ENCODE measurements at places on chromosomes 2 and 18.
A peak's percentile ranks its signal among the peaks of the same experiment; 100 is the strongest.

- no peak for DNase-seq
These were observed 38.4 kb downstream of the PPM1B start for GRCh38 chr2:44207102-44207501.

GRCh38 chr18:59308248-59308937 is 10.1 kb downstream of the CPLX4 start:
- peak; percentile 50 for DNase-seq

- no peak for DNase-seq
These were observed 220.8 kb downstream of the SH3RF3 start for GRCh38 chr2:109349503-109350465.

- peak; percentile 14 for DNase-seq
These were observed 5.4 kb downstream of the TGFBRAP1 start for GRCh38 chr2:105324101-105324500.

- no peak for DNase-seq
These were observed 2.2 kb upstream of the GAREM1 start for GRCh38 chr18:32472841-32473240.

GRCh38 chr2:16908656-16909055 is 243.0 kb upstream of the CYRIA start:
- peak; percentile 61 for DNase-seq

- DNase-seq = no peak
These were observed 58.4 kb downstream of the LRATD1 start for GRCh38 chr2:14690926-14691325.

GRCh38 chr2:101803945-101804696 is 106.6 kb downstream of the MAP4K4 start:
- no peak for DNase-seq

- DNase-seq = no peak
These were observed 260.4 kb upstream of the SIX3 start for GRCh38 chr2:44680983-44681531.

- no peak for DNase-seq
These were observed 308.2 kb upstream of the LRATD1 start for GRCh38 chr2:14324308-14324707.

GRCh38 chr2:44934983-44935728 is 6.3 kb upstream of the SIX3 start:
- no peak for DNase-seq

GRCh38 chr2:205878999-205879762 is 196.9 kb downstream of the NRP2 start:
- DNase-seq = no peak

GRCh38 chr2:10658914-10659257 is 30.9 kb downstream of the NOL10 start:
- DNase-seq = no peak

DNA sequence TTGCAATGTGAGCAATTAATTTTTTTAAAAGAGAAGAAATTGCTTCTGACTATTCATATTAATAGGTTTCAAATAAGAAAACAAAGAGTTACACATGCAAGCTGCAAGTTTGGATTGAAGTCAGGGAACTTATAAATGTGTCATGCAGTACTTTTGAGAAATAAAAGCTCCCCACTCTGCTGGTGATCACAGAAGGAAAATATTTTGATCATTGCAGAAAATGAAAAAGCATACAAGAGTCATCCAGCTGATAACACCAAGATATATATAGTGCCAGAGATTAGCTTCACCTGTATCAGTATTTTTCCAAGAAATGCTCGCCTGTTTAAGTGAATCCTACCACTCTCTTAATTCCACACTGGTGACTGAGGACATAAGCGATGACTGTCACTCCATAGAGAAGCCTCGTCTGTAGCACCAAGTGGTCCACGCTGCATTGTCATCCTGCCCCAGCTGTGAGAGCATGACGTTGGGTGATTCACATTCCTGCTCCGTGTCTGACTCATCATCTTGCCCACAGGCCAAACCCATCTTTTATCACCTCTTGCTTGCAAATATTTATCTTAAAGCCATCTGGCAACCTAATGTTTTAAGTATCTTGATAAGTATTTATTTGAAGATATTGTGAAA is 178.0 kb downstream of the ASXL3 start:
- peak; percentile 49 for DNase-seq

DNA sequence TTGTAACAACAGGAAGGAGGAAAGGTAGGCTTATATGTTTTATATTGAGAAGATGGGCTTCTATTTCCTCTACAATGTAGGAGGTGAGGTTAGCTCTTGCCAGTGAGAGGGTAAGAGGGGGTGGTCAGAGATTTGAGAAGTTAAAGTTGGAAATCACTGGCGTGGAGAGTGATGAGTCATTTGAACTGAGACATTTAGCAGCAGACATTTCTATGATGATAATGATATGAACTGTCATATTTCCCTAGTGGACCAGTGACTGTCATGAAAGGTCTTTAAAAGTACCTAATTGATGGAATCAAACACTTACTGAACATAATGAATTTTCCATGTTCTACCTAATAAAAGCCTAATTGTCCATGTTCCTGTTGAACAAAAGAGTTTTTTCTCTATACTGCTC is 126.1 kb downstream of the FAM161A start:
- no peak for DNase-seq

DNA sequence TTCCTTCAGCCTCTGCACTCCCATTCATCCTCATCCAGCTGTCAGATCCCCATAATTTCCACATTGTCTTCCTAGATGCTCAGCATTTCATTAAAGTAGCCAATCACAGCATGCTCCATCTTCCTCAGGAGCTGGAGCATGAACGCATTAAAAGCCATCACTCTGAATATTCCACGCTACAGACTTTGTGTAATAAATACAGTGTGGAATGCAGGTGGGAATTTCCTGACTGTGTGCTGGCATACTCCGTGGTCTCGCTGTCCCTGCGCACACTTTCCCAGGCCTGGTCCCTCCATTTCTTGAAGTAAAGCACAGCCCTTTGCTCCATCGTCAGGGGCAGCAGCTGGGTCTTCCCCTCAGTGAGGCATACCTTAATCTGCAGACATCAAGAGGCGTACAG is 123.7 kb upstream of the NCK2 start:
- DNase-seq = no peak

GRCh38 chr2:3628800-3629199 is 29.2 kb upstream of the ALLC start:
- DNase-seq = no peak

GRCh38 chr18:33576999-33577646 is 896 bp upstream of the ASXL3 start:
- DNase-seq = no peak

DNA sequence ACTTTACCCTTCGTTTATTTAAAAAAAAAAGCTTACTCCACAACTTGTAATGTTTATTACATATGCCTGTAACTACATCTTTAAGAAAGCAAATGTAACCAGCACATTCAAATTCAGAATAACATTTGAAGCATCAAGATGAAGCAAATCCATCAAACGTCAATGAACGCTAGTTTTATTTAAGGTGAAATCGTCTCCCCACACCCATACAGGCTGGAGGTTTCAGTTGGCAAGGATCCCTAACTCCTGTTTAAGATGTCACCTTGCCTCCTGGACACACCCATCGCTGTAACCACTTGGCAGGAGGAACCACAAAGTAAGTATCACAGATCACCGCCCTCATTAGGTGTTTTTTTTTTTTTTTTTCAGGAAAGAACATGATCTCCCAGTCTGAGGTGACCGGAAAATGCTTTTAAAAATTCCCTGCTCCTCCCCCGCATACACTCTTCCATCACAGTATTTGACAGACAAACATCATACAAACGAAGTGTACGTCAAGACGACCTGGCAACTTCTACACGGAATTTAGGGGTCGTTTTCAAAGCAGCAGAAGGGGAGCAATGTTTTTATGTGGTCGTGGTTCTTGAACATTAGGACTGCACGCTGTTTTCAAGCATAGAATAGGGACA is 19.7 kb upstream of the STPG4 start:
- DNase-seq = peak; percentile 57

DNA sequence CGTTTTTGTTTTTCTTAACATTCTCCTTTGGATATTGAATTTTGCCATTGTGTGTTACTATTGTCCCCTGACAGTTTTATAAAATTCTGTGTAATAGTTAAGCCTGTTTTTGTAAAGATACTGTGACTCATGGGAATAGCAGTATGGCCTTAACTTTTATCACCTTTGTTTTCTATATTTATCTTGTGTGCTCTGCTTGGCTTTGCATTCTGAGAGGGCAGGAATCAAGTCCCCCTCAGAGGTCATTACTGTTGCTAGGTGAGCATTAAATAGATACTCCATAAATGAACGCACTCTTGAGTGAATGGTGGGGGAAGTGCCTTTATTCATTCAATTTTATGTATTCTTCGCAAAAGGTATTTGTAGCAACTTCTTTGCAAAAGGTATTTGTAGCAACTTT is 160.0 kb downstream of the PHLPP1 start:
- no peak for DNase-seq

- DNase-seq = peak; percentile 41
These were observed at the start of gene SH3RF3 for GRCh38 chr2:109128616-109129355. Gene SH3RF3, plus strand, starts transcription at chr2:109129205.

DNA sequence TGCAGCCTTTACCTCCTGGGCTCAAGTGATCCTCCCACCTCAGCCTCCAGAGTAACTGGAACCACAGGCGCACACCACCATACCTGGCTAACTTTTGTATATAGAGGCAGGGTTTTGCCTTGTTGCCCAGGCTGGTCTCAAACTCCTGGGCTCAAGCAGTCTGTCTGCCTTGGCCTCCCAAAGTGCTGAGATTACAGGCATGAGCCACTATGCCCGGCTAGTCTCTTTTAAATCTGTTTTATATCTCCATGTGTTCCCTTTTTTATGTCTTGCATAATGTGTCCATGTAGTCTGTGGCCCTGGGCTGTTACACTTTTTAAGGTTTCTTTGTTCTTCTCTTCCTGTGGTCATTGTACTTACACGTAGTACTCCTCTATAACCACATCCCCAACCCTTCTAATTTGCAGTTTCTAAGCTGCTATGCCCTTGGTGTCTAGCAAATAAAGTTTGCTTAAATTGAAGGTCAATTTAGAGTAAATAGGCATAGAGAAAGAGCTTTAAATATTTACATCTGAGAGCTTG is 168.2 kb downstream of the MCFD2 start:
- DNase-seq = no peak

- DNase-seq = no peak
These were observed 57.6 kb upstream of the IGFBP5 start for GRCh38 chr2:216752855-216753505.

GRCh38 chr2:209687323-209687969 is 84.2 kb upstream of the UNC80 start:
- DNase-seq = no peak

DNA sequence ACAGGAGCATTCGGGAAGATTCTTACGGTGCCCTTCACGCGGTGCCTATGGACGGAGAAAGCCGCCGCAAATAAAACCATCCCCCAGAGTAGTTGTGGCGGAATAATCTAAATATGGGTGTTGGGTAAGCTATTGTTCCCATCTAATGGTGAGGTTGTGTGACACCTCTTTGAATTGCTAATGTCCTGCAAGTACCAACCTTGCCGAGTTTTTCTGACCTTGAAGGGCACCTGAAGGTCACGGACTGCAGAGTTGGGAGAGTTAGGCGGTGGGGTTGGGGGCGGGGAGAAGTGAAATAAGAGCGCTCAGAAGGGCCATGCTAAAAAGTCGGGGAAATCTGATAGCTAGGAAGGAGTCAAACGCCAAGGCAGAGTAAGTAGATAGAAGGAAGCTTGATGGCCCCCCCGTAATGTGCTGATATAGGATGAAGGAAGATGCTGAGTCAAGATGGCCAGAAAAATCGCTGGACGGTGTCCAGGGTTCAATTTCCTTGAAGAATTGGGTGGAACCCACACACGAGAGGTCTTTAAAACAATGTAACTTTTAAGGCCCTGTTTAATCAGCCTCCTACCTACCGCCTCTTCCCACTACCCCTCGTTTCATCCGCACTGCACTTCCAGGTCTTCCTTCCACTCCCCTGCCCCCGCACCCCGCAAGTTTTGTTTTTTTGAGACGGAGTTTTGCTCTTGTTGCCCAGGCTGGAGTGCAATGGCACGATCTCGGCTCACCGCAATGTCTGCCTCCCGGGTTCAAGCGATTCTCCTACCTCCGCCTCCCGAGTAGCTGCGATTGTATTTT is 600 bp downstream of the KATNAL2 start:
- DNase-seq = no peak

DNA sequence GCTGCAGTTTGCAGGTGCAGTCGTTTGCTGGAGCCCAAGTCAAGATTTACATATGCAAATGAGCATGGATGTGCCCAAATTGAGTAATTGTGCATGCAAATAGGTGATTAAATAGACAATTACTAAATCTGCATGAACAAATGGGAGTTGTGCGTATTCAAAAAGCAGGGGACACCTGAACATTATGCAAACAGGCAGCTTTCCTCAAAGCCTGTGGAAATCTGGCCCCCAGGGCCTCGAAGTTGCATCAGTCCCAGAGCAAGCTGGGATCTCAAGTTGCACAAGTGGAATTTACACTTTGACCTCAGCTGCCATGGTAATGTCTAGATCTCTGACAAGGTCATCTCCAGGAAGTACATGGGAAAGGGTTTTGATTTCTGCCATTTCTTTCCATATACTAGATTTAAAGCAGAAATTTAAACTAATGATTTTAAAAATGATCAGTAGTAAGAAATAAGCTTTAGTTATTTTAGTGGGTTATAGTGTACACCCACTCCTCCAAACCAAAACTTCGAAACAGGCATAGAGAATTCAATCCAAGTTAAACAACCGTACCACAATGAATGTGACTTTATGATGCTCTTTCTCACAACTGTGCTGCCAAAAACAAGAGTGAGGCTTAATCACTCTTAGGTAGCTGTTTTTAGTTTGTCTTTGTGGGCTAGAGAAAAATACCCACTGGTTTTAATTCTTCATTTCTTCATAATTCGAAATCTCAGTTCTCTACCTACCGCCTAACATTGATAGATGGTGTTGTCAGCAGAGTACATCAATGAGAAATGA is 110.7 kb downstream of the RND3 start:
- DNase-seq = no peak

GRCh38 chr2:37738266-37738885 is 66.9 kb upstream of the CDC42EP3 start:
- no peak for DNase-seq

- peak; percentile 22 for DNase-seq
These were observed 80.0 kb downstream of the EXOC6B start for GRCh38 chr2:72745679-72746368.

DNA sequence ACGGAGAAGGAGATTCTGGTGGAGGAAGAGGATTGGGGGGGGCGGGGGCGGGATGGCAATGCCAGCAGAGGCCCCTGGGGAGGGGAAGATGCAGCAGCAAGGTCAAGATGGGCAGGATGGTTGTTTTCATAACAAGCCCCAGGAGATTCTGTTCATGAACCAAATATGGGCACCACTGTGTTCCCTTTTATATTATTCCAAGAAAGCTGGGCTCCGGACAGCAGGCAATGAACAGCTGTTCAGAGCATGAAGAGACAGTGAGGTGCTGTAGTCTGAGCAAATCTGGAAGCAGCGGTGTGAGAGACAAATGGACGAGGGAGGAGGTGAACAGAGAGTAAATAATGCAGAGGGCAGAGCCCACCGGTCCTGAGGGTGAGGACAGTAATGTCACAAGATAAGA is 20.0 kb downstream of the UXS1 start:
- DNase-seq = no peak

DNA sequence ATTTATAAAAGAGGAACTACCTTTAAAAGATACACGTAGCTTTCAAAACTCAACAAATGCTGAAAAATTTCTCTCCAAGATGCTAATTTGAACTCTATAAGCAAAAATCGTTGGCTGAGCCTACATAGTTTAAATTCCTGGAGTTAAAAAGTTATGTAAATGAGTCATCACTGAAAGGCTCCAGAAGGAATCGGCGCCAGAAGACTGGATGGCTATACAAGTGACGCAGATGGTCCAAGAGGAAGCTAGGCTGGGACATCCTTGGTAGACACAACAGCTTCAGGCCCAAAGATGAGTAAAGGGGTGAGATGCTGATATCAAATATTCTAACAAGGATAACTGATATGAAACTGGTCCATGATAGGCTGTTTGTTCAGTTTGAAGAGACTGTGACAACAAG is 22.8 kb upstream of the DNAH6 start:
- DNase-seq = peak; percentile 44

GRCh38 chr2:231212329-231212845 is 14.0 kb downstream of the ARMC9 start:
- no peak for DNase-seq
